Naive thymus-derived CD8-positive, alpha-beta T cell (primary cell): ENCODE measurements at places on chromosomes 6 and 20.

GRCh38 chr6:90350689-90351554, 54.3 kb upstream of the BACH2 start:
- peak; percentile 66 for DNase-seq
- H3K27ac ChIP-seq = peak overlapping the region; percentile 94
- peak overlapping the region; percentile 72 for H3K4me3 ChIP-seq
- peaks cover 4% of the 10 kb centered on the region for H3K36me3 ChIP-seq
- H3K4me1 ChIP-seq = peaks cover 29% of the 10 kb centered on the region

GRCh38 chr6:36110863-36111262, 19.4 kb upstream of the MAPK13 start:
- peaks cover 24% of the 10 kb centered on the region for H3K4me1 ChIP-seq
- peak overlapping the region; percentile 98 for H3K27ac ChIP-seq
- DNase-seq = no peak
- no peak overlapping the region for H3K4me3 ChIP-seq

DNA sequence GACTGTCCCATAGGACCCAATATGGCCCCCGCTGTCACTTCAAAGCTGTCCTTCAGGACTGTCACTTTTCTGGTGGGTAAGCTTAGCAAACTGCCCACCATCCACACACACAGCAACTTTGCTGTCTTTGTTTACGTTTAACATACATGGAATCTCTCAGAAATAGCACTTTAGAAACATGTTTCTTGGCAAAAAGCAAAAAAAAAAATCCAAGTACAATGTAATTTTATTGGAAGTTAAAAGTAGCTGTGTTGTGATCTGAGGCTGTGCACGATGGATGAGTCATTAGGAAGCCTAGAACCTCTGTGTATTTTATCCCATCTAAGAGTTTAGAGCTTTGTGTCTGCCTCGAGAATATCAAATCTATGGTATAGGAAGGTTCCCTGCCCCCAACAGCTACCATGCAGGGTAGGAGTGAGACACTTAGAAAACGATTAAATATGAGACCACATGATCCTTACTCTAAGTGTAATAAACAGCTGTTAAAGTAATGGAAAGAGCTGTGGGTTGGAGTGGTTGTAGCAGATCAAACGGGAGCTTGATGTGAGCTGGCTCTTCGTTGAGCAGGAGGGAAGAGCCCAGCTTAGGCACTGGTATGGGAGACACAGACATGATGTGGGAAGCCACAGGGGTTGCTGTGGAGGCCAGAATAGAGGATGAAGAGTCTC, 119.5 kb downstream of the PLEKHG1 start:
- H3K4me3 ChIP-seq = no peak overlapping the region
- H3K27me3 ChIP-seq = no peaks in the 10 kb centered on the region
- H3K27ac ChIP-seq = no peak overlapping the region
- no peak for DNase-seq
- H3K36me3 ChIP-seq = no peaks in the 10 kb centered on the region

DNA sequence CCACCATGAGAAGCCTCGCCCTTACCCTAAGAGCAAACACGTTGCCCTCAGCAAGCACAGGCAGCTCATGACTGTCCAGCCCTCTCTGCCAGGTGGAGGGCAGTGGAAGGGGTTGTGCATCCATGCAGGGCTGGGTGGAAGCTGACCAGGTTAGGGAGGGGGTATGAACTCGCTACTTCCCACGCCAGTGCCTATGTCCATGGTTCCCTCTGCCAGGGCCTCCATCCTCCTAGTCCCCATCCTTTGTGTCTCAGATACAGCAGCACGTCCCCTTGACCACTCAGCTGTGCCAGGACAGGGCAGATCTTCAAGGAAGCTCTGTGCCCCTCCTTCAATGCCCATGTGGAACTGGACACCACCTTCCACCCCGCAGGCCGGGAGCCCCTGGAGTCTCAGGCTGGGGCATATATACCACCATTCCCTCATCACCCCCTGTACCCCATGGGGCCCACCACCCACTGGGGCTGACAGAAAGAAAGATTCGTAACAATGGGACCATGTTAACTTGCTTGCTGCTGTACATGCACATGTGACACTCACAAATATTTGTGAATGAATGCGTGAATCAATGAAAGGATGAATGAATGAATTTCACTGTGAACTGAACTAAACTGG, 90.7 kb downstream of the ANKRD60 start:
- no peak for DNase-seq
- peaks cover 4% of the 10 kb centered on the region for H3K4me1 ChIP-seq
- H3K4me3 ChIP-seq = no peak overlapping the region
- H3K36me3 ChIP-seq = no peaks in the 10 kb centered on the region
- H3K27me3 ChIP-seq = peaks cover 51% of the 10 kb centered on the region
- H3K27ac ChIP-seq = no peak overlapping the region

- peaks cover 30% of the 10 kb centered on the region for H3K4me1 ChIP-seq
- H3K27me3 ChIP-seq = no peaks in the 10 kb centered on the region
- peaks cover 11% of the 10 kb centered on the region for H3K36me3 ChIP-seq
- peak overlapping the region; percentile 93 for H3K4me3 ChIP-seq
- no peak for DNase-seq
Observed at GRCh38 chr20:3203315-3204123, 963 bp downstream of the DDRGK1 start.

GRCh38 chr20:34037121-34037520, 43.4 kb downstream of the RALY start:
- H3K27ac ChIP-seq = peak overlapping the region; percentile 82
- H3K27me3 ChIP-seq = no peaks in the 10 kb centered on the region
- peak overlapping the region; percentile 64 for H3K4me3 ChIP-seq
- DNase-seq = peak; percentile 31
- H3K4me1 ChIP-seq = peaks cover 50% of the 10 kb centered on the region

GRCh38 chr6:144259986-144260385, 25.1 kb upstream of the UTRN start:
- H3K4me1 ChIP-seq = no peaks in the 10 kb centered on the region
- no peak for DNase-seq
- no peaks in the 10 kb centered on the region for H3K36me3 ChIP-seq
- H3K27me3 ChIP-seq = no peaks in the 10 kb centered on the region

DNA sequence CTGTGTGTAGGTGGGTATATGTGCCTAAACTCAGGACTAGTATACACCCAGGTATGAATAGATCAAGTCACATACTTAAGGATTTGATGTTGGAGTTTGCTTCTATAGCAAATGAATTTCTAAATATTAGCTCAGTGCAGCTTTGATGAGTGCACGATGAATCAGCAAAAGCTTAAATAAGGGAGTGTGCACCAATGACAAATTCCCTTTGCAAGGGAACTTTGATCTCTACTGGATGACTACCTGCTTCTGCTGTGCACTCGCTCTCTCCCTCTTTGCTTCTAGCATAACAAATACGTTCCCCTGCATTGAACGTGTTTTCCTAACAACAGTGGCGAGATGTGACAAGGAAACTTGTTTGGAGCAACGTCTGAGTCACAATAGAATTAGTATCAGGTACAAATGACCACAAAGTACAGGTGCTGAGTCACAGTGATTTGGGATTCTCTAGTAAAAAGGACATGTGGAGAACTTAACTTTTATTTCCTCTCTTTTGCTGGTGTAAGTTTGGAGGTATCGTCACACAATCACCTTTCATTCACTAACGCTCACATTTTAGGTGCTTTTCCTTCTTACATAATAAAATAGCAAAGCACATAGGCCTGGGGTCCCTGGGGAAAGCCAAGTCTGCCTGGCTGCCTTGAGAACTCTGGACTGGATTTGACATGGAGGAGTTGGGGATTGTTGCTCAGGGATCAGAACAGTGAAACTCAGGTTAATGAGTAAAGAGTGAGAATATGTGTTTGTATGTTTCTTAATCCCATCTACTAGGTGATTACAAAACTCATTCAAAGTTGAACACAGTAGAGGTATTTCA, 49.7 kb downstream of the KLHL31 start:
- H3K27ac ChIP-seq = no peak overlapping the region
- peaks cover 26% of the 10 kb centered on the region for H3K27me3 ChIP-seq
- no peak for DNase-seq
- H3K4me3 ChIP-seq = no peak overlapping the region

DNA sequence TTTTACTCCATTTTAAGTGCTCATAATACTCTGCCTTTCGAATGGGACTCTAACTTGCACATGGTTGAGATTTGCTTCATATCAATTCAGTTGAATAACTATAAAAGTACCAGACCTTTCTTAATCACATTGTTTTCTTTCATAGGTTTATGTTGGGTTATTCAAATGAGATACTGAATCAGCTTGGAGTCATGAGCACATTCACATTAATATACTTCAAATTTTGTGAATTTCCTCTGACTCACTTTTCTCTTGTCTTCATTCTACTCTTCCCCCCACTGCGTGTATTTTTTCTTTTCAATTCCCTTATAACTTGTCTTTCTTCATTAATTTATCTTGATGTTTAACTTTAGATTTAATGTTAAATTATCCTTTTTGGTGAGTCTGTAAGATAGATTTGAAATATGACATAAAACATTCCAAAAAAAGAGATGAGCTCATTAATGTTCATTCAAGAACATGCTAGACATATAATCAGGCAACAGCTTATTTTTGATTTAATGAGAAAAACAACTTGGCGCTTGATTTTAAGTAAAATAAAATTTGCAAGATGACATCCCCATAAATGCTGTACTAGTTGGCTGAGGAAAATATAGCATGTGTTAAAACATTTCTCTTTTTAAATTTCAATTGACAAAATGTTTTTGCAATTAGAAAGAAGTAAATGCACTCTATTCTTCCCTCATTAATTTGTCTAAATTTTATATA, 736.0 kb downstream of the CD109 start:
- no peaks in the 10 kb centered on the region for H3K4me1 ChIP-seq
- H3K27me3 ChIP-seq = no peaks in the 10 kb centered on the region
- no peak overlapping the region for H3K27ac ChIP-seq
- H3K36me3 ChIP-seq = no peaks in the 10 kb centered on the region

DNA sequence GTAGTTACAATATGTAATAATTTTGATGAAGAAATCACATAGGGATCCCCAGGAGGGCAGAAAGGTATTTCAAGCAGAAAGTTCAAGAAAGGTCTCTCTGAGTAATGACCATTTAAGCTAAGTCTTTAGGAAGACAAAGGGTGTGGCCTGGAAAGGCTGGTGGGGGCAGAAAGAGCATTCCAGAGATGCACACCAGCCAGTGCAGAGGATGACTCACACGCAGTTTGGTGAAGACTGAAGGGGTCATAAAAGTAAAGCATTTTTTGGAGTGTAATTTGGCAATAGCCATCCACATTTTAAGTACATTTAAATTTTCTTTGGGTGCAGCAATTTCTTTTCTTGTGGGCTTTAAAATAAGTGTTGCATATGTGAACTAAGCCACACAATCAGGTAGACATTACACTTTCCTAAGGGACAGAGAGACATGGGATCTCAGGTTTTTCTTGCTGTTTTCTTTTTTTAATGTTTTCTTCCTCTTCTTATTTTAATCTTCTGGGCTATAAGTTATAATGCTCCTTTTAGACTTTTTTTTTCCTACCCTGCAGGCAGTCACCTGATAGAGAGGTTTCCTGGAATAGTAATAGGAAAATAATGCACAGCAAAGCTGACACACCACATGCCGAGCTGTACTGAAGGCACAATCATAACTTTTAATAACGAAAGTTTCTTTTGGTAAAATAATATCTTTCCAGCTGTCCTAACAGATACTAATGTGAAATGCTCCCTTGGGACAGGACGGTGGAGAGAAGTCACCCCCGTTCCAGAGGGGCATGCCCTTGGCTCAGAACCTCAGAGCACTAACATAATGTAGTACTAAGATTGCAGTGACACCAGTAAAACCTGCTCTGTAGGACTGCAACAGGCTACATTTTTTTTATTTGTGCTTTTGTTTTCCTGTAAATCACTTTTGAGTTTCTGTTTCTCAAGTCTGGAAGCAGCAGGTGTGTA, 49.6 kb upstream of the PTPRK start:
- no peak overlapping the region for H3K4me3 ChIP-seq
- no peak overlapping the region for H3K27ac ChIP-seq
- H3K36me3 ChIP-seq = no peaks in the 10 kb centered on the region
